Fibroblast of skin of right quadriceps (primary cell): ENCODE measurements at places on chromosomes 2 and 18.

GRCh38 chr2:39689876-39690275 lies 24.2 kb downstream of the TMEM178A start:
- DNase-seq = no peak

- DNase-seq = no peak
Observed at GRCh38 chr2:66968946-66969345, 428.2 kb upstream of the ETAA1 start.

- DNase-seq = peak; percentile 31
Observed at GRCh38 chr18:54254265-54254758, 15.0 kb upstream of the POLI start.

- peak; percentile 73 for DNase-seq
Observed at GRCh38 chr18:48838921-48839818, 111.6 kb downstream of the SMAD7 start.

DNA sequence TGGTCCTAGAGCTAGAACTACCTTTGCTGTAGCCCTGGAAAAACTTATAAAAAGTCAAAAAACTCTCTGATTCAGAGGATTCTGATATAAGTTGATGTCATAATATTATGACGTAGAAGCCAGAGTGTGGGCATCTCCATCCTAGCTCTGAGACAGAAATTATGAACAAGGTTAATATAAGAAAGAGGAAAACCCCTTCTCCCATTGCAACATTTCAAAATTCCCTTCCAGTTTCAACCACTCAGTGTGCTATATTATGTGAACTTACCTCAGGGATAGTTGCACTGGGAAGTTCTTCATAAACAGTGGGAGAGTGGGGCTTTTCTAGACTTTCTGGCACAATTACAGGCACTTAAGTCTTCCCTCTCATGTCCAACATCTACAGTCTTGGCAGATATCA lies 171.6 kb downstream of the PIK3C3 start:
- DNase-seq = no peak

DNA sequence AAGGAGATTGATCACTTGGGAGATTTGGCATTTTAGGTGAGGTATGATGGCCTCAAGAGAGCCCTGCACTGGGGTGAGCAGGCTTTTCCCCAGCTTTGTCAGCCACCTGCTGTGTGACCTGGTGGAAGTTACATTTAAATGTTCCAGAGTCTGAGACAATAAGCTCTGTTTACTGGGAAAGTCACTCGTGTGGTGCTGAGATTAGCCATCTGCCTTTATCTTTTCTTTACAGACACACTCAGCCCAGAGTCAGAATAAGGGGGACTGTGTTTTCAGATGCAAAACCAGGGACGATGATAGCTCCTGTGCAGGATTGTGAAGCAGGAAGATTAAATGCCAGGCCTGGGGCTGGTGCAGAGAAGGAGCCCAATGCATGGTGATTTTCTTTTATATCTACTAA lies 47.9 kb downstream of the SH3RF3 start:
- DNase-seq = no peak

DNA sequence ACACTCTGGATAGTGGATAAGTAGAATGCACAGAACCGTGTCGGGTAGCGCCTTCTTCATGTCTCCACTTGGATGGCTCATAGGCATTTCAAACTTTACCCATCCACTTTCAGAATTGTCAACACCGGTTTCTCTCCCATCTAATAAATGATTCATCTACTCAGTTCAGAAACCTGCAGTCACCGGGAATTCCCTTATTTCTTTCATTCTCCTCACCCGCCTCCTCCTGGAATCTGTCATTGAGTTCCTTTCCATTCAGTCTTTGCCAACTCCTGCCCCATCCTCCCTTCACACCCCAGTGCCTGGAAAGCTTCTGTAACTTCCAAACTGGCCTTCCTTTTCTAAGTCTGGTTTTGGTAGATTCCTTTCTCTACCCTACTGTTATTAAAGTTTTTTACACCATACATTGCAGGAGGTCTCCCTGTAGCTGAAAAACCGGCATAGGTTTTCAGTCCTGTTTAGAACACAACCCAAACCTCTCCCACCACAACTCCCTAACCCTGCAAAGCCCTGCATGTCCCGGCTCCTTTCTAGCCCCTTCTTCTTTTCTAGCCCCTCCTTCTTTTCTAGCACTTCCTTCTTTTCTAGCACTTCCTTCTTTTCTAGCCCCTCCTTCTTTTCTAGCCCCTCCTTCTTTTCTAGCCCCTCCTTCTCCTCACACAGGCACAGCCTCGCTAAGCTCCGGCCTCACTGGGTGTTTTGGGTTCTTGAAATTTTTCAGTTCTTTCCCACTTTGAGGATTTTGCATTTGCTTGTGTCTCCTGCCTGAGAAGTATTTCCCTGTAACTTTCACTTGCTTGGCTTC lies 133.9 kb upstream of the KLHL14 start:
- DNase-seq = no peak

GRCh38 chr2:9752441-9753275 lies 90.6 kb upstream of the TAF1B start:
- DNase-seq = peak; percentile 79

GRCh38 chr18:69936191-69936558 lies 11.5 kb downstream of the CD226 start:
- DNase-seq = no peak

GRCh38 chr2:160940699-160941098 lies 219.5 kb upstream of the TANK start:
- DNase-seq = no peak

DNA sequence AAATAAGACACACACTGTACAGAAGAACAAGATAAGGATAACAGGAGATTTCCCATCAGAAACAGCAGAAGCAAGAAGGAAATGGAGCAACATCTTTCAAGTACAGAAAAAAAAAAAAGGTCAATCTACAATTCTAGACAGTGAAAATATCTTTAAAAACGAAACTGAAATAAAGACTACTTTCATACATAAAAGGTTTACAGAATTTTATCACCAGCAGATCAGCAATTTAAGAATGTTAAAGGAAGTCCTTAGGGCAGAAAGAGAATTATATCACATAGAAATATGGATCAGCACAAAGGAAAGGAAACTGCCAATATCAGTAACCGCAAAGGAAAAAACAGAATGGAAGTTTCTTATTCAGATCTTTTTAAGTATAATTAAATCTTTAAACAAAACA lies 931.0 kb downstream of the EPHA4 start:
- no peak for DNase-seq

DNA sequence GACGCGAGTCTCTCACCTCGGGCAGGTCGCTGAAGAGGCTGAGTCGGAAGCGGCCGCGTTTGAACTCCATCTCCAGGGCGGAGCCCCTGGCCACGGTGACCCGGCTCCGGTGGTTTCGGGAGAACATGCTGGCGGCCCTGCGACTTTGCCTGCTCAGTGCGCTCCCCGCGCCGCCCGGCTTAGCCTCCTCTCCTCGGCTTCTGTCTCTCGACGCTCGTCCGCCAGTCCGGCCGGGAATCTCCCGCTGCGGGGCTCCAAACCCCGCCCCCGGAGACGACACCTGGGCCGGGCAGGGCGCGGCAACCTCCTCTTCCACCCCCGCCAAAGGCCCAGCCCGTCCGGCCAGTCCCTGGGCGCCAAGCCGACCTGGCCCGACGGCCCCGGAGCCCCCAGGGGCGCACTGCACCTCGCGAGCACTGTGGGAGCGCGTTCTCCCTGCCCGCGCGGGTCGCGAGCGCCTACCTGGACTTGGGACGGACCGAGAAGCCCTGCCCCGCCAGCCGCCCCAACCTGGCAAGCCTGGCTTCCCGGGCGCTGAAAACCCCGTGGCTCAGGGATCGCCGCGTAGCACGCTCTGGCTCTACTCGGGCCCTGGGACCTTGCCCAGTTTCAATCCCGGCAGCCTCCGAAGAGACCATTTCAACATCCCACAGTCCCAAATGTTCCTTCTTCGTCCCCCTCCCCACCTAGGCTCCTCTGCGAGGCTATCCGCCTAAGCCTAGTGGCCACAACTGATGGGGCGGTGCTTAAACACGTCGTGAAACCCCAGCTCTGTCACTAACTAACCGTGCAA lies at the start of gene RTKN:
TSS of gene RTKN (minus strand) at position 248 of the 793 bp plus-strand sequence. CDS start at position 127, 121 bp downstream.
- DNase-seq = no peak

GRCh38 chr2:216632952-216633615 lies at the start of gene IGFBP2:
IGFBP2 (plus strand) TSS chr2:216633420; CDS start chr2:216633524, 104 bp downstream.
- DNase-seq = peak; percentile 34

DNA sequence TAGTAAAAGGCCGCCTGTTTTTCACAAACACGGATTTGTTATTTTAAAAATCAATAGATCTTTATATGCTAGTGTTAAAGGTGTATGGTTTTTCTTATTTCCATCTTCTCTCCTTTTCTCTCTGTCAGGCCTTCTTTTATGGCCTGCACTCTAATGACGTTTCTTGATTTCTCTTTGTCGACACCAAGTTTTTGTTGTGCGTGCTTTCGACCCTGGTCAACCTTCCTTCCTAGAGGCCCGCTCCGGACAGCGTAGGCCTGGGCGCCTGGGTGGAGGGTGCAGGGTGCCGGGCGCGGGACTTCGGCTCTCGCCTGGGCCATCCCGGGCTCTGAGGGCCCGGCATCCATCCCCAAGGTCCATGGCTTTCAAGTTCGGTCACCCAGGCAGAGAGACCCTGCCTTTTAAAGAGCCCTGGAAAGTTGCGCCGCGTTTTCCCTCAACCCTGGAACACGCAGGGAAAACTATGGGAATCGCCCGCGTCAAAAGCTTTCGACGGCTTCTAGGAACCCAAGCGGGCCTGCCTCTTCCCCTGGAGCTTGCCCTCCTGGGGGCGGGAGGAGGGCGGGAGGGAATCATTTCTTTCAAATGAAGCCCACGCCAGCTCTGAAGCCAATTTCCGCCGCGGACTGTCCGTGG lies 4.1 kb upstream of the SATB2 start:
- DNase-seq = no peak

- DNase-seq = peak; percentile 62
Observed at GRCh38 chr2:193332941-193333340, 1138.2 kb upstream of the TMEFF2 start.

GRCh38 chr18:43625582-43625981 lies 348.3 kb upstream of the SYT4 start:
- no peak for DNase-seq

DNA sequence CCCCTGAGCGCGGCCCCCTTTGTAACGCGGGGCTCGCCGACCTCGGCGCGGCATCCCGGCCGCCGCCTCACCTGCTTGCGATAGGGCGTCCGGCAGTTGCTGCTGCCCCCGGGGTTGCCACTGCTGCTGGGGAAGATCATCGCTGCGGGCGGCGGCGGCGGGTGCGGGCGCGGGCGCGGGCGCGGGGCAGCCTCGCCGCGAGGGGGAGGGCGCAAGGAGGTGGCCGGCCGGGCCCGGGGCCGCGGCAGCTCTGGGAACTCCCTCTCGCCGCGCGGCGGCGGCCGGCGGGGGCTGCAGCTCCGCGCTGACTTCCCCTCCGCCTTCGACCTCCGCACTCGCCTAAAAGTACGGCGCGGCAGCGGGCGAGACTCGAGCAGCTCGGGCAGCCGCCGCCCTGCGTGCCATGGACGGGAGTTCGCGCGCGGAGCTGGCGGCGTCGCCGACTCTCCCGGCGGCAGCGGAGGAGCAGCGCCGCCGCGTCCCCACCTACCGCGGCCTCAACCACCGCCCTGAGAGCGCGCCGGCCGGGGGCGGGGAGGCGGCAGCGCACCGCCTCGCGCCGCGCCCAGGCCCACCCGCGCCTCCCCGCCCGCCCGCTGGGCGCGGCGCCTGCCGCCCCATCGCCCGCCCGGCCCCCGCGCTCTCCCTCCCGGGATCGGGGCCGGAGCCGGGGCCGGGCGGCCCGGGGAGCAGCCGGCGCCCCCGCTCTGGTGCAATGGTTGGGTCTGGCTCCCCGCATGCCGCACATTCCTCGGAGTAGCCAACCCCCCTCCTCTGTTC lies 86.0 kb downstream of the RBMS1 start:
- peak; percentile 76 for DNase-seq

DNA sequence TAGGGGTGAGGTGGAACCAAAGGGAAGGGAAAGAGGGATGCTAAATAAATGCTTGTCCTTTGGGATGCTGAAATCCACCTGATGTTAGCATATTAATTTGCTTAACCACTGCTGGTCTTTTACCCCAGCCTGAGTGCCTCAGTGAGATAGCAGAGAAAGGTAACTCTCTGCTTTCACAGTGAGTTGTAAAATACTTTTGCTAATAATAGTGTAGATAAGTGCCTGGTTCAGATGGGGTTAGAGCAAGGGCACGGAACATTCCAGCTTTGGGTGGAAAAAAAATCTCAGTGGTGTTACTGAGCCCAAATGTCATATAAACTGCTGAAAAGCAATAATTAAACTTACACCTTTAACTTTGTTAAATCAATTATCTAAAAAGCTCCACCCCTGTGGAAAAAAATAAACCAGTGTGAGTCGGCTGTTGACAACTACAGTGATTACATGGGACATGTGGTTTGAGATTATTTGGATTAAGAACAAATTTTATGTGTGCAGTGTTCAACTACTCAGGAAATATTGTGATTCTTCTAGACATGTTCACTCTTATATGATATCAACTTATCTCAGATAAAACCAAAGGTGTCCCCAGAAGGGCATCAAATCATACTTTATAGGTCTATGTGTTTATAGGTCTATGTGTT lies 21.1 kb upstream of the RND3 start:
- no peak for DNase-seq

- peak; percentile 29 for DNase-seq
Observed at GRCh38 chr2:189267491-189267890, 87.9 kb upstream of the COL5A2 start.

- no peak for DNase-seq
Observed at GRCh38 chr2:71897137-71897480, 250.6 kb downstream of the CYP26B1 start.

DNA sequence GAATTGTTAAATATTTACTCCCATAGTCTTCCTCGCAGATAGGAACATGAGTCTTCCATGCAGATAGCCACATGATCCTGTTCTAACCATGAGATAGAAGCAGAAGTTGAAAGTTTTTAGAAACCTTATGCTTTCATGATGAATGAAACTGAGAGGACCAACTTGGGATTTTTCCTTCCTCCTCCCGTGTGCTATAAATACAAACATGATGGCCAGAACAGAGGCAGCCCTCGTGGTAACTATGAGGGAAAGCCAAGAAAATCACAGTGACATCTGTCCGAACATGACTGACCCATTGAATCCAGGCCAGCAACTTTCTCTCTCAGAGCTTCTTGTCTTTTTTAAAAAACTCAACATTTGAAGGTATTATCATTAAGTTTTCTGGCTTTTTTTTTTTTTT lies 78.5 kb downstream of the ACAA2 start:
- no peak for DNase-seq

- no peak for DNase-seq
Observed at GRCh38 chr2:19874726-19875125, 27.1 kb downstream of the TTC32 start.

DNA sequence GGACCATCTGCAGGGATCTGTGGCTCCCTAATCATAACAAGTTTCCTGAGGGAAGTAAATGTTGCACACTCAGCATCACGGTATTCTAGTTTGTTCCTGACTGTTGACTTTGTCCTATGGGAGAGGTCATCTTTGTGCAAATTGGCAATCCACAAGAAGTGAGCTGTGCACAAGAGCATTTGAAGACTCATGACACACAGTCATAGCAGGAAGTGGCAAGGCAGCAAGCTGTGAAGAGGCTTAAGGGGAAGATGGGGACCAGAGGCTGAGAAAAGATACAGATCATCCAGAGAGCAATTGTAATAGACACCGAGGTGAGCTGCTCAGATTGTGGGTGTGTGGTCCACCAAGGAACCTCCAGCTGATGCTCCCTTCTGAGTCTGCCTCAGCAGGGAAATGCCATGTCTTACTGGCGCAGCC lies 2.7 kb downstream of the TNP1 start:
- peak; percentile 84 for DNase-seq
